ENCODE measurements at places on chromosomes 7 and 10.
A peak's percentile ranks its signal among the peaks of the same experiment; 100 is the strongest.

DNA sequence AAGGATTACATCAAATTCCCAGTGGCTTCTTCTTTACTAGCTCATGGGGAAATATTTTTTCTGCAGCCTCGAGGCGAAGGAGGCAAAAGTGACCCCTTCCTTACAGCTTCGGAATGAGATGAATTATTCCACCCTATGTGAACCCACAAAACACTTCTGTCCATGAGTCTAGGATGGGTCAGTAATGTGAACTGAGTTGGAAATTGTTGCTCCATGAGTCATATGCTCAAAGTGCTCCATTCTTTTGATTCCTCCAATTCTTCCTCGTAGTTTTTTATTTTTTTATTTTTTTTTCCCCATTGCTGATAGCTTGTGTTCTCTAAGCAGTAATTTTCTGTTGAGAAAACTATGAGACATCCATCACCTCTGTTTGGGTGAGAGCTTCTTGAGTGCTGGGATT is 31.7 kb upstream of the FAM204A start:
- DNase-seq, result no peak

- DNase-seq, result peak; percentile 93
Measured at GRCh38 chr7:4830176-4830575, 31.7 kb downstream of the PAPOLB start.

GRCh38 chr7:138370956-138371355 is 89.1 kb upstream of the TRIM24 start:
- no peak for DNase-seq

GRCh38 chr10:6918305-6918704 is 338.2 kb upstream of the PRKCQ start:
- no peak for DNase-seq

DNA sequence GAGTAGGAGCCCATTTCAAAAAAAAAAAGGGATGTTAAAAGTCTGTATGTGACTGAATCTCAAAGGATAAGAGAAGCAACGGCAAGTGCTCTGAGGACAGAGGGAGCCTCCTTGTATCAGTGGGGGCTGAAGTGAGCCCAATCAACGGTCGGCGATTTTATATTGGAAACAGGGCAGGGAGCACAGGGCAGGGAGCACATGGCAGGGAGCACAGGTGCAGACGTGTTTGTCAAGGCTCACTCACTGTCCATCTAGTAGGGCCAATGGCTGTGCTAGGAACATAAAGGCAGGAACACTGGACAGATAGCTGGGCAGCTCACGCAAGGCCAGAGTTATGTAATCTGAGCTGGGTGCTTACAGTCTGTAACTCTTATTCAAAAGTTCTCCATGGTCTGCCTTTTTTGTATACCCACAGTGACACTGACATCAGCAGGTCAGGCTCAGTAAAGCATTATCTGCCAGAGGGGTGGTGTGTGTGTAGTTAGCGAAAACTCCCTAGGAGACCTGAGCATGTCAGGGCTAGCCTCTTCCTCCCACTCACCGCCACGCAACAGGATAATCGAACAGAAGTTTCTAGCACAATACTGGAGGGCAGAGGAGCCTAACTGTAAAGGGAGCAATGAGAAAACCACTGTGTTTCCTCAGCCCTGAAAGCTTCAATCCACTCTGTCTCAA is 15.4 kb downstream of the AKR1B1 start:
- no peak for DNase-seq

DNA sequence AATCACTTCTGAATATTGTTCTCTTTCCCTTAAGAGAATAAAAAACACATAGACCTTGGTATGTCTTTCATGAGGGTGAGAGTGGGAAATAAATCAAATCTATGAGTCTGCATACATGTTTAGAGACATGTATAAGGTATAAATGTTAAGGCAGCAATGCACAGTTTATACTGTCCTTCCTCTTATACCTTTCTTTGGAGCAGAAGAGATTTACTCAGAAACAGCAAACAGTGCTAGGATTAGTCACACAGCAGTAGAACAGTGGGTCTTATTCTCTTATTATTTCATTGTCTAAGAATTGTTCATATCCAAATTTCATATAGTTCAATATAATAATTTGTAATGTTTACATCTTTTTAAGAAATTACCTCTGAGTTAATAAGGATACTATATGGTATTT is 126.7 kb upstream of the TMEM196 start:
- DNase-seq, result no peak
